Left renal cortex interstitium (tissue), 4 donors: ENCODE measurements at places on chromosomes 7 and 10. TPM values are rescaled to one million over a fixed set of nuclear protein-coding genes. Genes with fewer than 3 reads are reported as not detected.

DNA sequence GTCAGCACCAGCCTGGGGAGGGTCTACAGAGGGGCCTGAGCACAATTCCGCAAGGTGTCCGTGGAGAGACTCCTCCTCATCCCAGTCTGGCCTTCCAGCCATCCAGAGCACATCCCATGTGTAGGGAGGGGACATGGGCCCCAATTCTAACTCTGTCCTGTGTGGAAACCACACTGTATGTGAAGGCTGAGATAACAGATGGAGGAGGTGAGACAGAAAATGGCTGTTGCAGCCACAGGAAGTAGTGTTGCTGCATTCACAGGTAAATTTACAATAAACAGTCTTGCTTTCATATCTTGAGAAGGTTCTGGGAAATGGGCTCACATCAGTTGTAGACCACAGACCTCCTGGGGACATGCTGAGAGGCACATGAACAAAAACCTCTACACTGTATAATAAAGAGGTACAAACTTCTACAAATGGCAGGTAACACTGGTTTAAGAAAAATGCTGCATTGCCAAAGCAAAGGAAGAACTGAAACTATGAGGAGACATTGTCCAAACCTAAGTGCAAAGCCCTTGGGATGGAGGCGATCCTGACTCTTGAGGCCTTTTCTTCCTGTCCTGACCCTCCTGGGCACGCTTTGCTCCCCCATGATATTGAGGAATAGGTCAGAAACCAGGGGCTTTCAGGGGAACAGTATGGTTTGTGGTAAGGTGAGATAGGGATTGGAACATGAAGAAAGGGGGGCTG lies 21.6 kb upstream of the GIMAP2 start:
- no peak for DNase-seq

DNA sequence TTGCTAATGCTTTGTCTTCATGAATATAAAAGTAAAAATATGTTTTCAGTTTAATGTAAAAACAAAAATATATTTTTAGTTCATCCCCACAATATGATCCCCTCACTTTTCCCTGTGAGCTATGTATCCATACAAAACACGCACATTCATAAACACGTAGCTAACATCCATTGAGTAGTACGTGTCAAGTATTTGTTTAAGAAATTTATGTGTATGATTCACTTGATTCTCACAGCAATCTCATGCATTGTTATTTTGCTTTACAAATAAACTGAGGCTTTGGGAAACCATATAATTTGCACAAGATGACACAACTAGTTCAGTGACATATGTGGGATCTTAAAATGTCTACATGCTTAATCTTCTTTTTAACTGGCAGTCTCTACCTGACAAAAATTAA lies 329.6 kb upstream of the SEMA3C start:
- no peak for DNase-seq

- DNase-seq = no peak
Observed at GRCh38 chr7:45653209-45653907, 79.2 kb downstream of the ADCY1 start.

DNA sequence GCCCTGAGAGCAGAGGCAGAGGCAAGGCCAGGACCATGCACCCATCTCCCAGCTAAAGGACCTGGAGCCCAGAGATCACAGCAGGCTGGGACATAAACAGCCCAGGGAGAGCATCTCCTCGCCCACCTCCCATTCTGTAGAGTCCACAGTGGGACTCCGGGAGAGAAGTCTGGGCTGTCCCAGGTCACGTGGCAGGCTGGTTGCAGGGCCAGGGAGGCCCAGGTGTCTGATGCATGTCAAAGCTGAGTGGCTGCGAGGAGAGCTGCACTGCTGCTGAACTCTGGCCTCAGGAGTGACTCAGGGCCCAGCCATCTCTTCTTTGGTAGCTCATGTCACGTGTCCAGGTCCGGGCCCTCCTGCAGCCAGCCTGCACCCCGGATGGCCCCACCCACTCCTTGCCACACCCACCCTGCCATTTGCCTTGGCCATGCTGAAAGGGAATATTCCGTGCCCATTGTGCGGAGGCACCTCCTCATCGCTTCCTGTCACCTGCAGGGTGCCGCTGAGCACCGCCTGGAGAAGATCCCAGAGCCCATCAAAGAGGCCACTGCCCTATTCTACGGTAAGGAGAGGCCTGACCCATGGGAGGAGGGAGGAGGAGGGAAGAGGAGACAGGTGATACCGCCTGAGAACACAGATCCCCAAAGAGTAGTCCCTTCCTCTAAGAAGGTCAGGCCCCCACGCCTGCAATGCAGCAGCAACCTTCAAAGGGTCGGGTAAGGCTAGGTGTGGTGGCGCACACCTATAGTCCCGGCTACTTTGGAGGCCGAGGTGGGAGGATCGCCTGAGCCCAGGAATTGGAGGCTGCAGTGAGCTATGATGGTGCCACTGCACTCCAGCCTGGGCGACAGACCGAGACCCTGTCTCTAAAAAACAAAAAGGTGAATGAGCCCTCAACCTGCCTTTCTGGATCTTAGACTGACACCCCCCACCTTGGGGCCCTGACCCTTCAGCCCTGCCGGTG lies 12.6 kb upstream of the SH2B2 start:
- DNase-seq = no peak

GRCh38 chr7:48636391-48637015 lies 287.8 kb upstream of the CDC14C start:
- DNase-seq = no peak

GRCh38 chr7:155093596-155093995 lies 23.5 kb downstream of the HTR5A start:
- no peak for DNase-seq

- no peak for DNase-seq
Observed at GRCh38 chr7:13748998-13749397, 240.5 kb downstream of the ETV1 start.

- no peak for DNase-seq
Observed at GRCh38 chr10:12689893-12690292, 311.6 kb downstream of the CCDC3 start.

DNA sequence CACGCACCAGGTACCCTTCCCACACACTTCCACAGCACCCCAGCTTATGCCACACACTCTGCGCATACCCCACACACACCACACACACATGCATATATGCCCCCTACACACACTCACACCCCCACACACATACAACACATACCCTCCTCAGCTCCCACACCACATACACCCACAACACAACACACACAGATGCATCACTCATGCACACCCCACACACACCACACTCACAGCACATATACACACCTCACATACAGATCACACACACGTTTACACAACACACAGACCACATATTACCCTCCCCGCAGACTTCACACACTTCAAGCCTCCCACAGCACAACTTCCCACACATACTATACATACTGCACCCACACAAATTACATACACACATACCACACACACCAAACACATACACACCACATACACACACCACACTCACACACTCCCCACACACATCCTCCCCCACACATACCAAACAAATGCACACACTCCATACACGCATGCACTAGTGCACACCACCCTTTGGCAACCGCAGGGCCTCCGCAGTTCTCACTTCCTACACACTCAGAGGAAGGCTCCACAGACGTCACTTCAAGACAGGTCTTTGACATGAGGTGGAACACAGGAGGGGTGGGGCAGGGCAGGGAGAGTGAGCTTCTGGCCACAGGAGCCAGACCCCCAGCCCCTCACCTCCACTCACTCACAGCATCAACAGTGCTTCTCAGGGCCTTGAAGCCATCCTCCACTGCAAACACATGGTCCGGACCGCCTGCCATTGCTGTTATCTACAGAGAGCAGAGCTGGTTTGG lies 18.5 kb upstream of the ANTXRL start:
- DNase-seq = no peak

GRCh38 chr10:116451711-116452337 lies 24.2 kb downstream of the PNLIPRP3 start:
- DNase-seq = no peak

- DNase-seq = peak; percentile 57
Observed at GRCh38 chr7:333393-333764, 43.4 kb downstream of the FOXL3 start.

Gene SLIT1
- 9.7 TPM for polyA plus RNA-seq

Gene MET
- polyA plus RNA-seq = 35.2 TPM

Gene C10orf105
- 0.16 TPM for polyA plus RNA-seq
